ENCODE measurements at places on chromosomes 7 and 10.

DNA sequence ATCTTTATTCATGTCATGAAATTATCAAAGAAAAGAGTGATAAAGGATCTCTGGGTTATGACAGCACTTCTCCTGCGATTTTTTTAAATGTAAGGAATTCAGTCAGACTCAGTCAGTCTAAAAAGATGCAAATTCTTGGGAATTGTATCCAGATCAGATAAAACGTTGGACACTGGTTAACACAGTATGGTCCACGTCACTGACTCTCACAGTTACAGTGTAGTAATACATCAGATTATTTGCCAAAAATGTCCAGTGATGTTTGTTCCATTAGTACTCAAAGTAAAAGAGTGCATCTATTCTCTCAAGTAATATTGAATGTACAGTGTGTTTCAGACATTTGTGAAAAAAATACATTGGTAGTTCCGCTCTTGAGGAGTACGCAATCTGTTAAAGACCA is 224.5 kb downstream of the PCDH15 start:
- no peak for DNase-seq

DNA sequence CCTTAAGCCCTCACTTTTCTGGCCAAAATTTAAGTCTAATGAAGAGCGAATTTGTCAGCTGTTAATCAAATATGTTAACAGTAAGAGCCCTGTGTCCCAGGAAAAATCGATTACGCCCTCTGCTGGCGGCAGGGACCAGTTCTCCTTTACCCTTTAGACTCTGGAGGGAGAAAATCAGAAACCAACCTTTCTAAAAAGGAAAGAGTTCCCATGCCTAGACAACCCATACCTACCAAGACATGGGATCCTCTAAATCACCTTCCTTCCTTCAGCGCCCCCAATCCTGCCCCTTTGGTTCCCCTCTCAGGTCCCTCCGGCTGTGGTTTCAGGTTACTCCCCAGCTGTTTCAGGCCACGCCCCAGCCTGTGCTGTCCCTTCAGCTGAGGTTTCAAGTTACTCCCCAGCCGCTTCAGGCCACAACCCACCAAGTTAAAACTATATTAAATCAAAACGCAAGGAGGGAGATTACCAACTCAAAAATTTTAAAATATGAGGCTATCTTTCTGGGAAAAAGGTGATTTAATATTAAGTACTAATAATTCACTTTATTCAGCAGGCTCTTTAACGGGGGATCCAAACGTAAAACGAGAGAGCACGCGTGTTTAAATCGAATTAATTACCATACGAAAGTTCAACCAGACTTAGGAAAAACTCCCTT is 1.4 kb upstream of the AKR1B15 start:
- DNase-seq, result peak; percentile 53

DNA sequence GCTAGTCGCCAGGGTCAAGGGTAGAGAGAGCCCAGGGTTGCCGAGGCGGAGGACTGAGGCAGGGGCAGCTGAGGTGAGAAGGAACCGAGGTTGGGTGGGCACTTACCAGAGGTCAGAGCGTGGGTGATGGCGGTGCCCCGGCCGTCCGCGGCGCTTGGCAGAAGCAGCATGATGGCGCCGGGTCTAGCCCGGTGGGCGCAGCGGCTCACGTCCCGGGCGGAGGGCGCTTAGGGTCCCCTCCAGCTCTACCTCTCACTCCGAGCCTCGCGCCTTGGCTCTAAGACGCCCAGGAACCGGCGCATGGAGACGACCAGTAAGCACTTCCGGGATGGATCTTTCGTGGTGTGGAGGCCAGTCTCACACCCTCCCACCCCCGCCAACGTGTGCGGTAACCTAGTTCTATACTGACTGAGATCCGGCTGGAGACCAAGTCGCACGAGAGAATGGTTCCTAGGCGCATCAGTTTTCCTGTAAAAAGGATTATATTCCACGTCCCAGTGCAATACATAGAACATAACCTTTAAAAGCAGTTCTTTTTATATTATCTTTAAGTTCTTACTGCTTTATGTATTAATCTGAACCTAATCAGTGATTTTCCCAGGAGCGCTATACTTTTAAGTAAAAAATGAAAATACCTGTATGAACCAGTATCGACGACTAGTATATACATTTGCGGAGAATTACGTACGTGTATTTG is at the start of gene DNAJC2:
DNAJC2 (minus strand) TSS at position 315 of the 697 bp plus-strand sequence; CDS start at position 170, 145 bp downstream.
- peak; percentile 94 for DNase-seq

- no peak for DNase-seq
These were observed 16.5 kb upstream of the FXYD4 start for GRCh38 chr10:43354879-43355380.

DNA sequence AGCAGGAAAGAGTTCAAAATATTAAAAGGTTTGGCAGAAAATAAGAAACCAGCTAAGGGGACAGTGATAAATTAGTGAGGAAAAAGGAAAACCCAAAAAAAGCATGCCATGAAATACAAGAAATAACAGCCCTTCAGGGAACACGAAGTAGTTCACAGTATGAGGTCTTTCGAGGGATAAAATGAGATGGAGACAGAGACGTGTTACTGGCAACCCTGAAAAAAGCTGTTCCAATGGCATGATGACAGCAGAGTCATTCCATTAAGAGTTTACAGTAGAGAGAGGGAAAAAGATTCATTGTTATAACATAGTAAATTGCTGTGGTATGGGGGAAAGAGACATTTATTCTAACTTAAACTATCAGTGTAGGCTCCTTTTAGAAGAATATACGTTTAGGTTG is 391.2 kb downstream of the ANKRD7 start:
- no peak for DNase-seq

DNA sequence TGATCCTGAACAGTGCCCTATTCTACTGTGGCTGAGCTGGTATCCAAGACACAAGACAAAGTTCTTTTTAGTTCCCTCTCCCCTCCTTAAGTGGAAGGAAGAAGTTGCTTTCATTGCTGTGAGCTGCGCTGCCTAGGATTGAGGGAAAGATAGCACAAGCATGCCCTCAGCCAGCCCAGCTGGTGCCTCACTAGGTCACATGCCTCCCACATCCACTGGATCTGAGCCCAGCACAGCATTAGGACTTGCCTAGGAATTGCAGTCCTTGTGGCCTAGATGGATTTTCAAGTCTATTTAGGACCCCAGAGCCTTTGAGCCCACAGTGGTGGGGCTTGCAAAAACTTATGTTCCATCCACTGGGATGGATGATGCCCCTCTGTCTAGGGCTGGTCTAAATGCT is 214.2 kb downstream of the ZNF248 start:
- no peak for DNase-seq

DNA sequence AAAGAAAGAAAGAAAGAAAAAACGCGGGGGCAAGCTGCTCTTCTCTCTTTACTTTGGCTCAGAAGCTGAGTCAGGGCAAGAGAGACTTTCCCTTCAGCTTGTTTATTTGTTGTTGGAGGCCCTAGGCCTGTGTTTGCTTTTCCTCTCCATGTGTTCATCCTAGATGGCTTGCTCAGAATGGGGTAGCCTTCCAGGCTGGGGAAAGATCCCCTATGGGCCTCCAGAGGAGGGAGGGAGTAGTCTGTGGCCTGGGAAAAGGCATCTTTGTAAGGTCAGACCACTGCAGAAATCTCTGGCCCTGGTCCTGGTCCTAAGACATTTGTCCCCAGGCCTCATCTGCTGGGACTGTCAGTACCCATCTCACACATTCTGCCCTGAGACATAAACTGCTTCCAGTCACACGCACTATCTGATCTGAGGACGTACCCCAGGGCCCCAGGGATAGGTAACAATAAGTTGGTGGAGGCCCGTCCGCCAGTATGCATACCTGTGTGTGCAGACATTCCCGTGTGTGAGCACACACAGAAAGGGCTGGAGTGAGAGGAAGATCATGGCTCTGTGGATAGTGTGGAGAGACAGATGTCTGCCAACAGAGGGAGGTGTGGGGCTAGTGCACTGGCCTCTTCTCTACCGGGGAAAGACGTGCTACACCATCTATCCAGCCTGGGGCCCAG is 4.9 kb upstream of the SCD start:
- DNase-seq, result no peak

GRCh38 chr10:94878649-94879048 is 59.8 kb upstream of the CYP2C9 start:
- DNase-seq, result no peak

DNA sequence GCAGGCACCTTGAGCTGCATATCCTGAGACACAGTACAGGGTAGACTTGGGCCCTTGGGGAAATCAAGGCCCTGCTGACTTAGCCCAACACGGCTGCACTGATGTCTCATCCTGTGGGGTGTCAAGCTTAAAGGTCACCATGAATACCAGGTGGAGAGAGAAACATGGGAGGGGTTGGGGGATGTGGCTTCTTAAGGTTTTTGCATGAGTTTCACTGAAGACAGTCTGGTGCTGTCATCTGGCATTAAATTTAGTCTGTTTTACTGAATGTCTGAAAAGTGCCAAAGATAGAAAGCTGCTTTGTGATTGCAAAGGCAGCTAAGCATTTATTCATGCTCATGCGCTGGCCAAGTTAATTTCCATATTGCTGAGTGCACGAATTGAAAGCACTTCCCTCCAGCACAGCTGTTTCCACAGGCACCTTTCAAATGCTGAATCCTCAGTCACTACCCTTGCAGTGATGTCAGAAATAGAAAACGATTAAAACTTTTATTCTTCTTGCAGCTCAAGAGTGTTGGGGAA is 102.1 kb downstream of the OSBPL3 start:
- peak; percentile 6 for DNase-seq

DNA sequence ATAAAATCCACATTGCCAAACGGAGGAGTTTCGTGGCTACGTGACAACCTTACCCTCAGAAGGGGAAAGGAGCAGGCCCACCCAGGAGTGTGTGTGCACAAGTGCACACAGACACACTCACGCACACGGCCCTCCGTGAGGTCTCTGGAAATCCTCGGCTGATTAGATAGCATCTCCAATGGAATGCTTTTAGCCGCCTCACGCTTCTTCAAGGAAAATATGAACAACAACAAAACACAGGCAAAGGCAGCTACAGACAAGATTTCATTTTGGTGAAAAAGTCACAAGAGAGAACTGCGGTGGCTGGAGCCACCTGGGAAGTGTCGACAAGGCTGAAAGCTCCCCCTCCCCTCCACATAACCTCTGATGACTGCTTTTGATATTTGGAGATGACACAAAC is 391.8 kb upstream of the MKI67 start:
- no peak for DNase-seq

DNA sequence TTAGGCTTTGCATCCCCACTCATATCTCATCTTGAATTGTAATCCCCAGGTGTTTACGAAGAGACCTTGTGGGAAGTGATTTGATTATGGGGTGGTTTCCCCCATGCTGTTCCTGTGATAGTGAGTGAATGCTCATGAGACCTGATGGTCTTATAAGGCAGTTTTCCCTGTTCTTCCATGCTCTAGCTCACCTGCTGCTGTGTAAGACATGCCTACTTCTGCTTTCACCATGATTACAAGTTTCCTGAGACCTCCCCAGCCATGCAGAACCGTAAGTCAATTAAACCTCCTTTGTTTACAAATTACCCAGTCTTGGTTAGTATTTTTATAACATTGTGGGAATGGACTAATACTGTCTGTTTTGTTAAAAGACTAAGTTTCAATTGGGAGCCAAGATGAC is 35.3 kb upstream of the ZNF92 start:
- no peak for DNase-seq

DNA sequence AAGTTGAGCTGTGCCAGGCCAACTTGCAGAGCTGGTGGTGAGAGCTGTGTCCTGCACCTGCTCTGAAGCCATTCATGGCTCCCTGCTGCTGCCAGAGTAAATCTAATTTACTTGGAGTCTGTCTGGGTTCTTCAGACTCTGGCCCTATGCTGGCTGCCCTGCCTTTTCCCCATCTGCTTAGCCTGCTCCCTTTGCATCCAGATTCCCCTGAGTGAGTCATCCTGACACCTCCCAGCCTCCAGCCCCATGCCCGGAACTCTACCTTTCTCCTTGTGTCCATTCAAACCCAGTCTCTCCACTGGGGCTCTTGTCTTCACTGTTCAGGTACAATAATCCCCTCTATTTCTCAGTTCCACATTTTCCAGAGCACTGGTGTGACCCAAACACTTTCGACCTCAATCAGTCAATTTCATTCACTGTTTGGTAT is 434.4 kb upstream of the ZMIZ1 start:
- DNase-seq, result no peak

GRCh38 chr10:17703706-17704105 is 48.3 kb upstream of the TMEM236 start:
- DNase-seq, result no peak

GRCh38 chr7:1234881-1235500 is 2.3 kb downstream of the UNCX start:
- DNase-seq, result no peak

DNA sequence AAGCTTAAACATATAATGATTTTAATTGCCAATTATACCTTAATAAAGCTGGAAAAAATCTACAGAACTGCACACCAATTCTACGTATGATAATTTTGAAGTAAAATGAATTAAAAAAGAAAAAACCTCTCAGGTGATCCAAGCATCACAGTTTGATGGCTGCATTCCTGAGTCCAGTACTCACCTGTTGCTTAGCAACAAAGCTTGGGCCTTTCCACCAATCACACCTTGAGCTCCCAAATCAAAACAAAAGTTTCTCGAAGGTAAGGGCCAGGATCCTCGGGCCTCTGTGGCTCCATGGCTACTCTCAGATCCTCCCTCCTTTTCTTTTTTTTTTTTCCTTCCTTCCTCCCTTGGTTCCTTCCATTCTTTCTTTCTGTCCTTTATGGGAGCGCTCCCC is 137.2 kb upstream of the PCBD1 start:
- no peak for DNase-seq

- no peak for DNase-seq
These were observed 634.7 kb downstream of the KCNMA1 start for GRCh38 chr10:77002872-77003271.

DNA sequence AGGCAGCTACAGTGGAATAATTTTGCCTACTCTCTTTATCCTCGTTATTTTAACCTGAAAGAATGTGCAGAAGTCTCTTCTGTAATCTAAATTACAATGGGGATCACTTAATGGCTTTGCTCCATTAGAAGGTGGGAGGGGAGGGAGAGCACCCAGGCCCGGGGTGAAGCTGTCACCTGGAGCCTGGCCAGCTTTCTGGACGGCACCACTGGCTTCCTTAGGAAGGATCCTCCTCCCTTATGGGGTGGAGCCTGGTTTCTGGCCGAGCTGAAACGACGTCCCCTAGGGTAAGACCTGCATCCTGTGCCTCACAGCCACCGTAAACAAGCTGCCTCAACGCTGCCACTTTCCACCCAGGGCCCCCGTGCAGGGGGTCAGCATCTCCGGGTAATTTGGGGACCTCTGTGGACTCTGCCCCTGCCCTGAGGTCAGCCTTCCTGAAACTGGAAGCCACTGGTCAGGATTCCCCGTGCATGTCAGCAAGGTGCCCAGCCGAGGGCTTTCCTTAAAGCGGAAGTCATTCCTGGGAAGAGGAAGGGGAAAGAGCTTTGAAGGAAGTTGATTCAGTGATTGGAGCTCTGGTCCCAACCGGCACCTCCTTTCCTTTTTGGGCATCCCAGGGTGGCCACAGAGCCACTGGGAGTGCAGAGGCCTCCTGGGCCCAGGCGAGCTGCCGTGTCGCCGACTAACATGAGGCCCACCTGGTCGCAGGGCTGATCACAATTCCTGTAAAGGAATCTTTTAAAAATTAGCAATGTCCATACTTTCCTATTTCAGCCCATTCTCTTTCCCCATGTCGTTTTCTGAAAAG is 569.1 kb downstream of the DNAJB6 start:
- DNase-seq, result no peak

Measured in naive thymus-derived CD8-positive, alpha-beta T cell (primary cell).